WTC11 (cell line): ENCODE measurements at places on chromosomes 5 and 9. TPM values are rescaled to one million over a fixed set of nuclear protein-coding genes. Genes with fewer than 3 reads are reported as not detected.
A peak's percentile ranks its signal among the peaks of the same experiment; 100 is the strongest.

The PDE6A gene
- total RNA-seq: not detected in 3 replicates

- no peaks in the 10 kb centered on the region for H3K36me3 ChIP-seq
- H3K27ac ChIP-seq: no peak overlapping the region
- H3K4me3 ChIP-seq: no peak overlapping the region
- H3K4me1 ChIP-seq: peaks cover 6% of the 10 kb centered on the region
Observed at GRCh38 chr5:119626086-119626485, 3.3 kb upstream of the FAM170A start.

- H3K27ac ChIP-seq: no peak overlapping the region
- H3K27me3 ChIP-seq: no peaks in the 10 kb centered on the region
- no peak overlapping the region for H3K4me3 ChIP-seq
- H3K36me3 ChIP-seq: peaks cover 8% of the 10 kb centered on the region; the same call in 1 of the 2 replicates
- no peaks in the 10 kb centered on the region for H3K4me1 ChIP-seq
- no peak for DNase-seq
Observed at GRCh38 chr5:129419292-129419691, 40.8 kb upstream of the ADAMTS19 start.

DNA sequence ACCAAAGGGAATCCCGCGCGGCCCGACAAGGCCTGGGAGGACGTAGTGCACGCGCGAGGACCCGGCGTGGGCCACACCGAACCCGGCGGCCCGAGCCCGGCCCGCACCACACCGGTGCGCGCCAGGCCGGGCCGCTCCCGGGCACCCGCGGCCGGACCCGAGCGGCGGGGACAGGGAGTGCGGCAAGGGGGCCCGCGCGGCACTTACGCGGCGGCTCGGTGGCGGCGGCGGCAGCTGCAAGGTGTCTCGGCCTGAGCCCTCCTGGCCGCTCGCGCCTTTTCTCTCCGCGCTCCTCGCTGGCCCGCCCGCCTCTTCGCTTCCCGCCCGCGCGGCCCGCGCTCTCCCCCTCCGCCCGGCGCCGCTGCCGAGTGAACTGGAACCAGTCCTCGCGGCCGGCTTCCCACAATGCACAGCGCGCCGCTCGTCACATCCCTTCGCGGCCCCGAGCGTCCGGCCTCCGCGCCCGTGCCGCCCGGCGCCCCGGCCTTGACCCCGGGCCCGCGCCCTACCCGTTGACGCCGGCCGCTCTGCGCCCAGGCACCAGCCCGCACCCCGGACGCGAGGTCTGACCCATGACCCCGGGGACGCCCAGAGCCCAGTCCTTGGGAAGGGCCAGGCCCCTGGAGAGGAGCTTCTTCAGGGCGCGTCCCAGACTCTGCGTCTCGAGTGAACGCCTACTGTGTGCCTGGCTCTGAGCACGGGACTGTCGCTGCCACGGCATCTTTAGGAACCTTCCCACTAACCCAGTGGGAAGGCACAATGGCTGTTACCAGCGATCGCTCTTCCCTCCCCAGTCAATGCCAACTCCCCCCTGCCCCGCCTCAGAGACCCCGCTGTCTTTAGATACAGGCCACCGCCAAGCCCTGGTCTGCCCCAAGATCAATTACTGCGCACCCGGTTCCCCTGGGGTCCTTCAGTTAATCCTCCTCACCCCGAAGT lies at the start of gene MACROH2A1:
TSS of gene MACROH2A1 (minus strand) at position 377 of the 939 bp plus-strand sequence. CDS start 10,138 bp downstream, outside the sequence.
- H3K36me3 ChIP-seq: no peaks in the 10 kb centered on the region
- peak within 1 kb of the TSS; percentile 82 for H3K4me3 ChIP-seq
- H3K27ac ChIP-seq: peak within 1 kb of the TSS; percentile 86
- H3K4me1 ChIP-seq: peaks cover 51% of the 10 kb centered on the region

- no peak overlapping the region for H3K4me3 ChIP-seq
- peaks cover 19% of the 10 kb centered on the region for H3K4me1 ChIP-seq
- peaks cover 57% of the 10 kb centered on the region for H3K36me3 ChIP-seq
- H3K27me3 ChIP-seq: no peaks in the 10 kb centered on the region; the same call in 1 of the 2 replicates
- peak overlapping the region; percentile 95 for H3K27ac ChIP-seq
Observed at GRCh38 chr9:127521919-127522304, 70.6 kb downstream of the LRSAM1 start.
